ENCODE measurements at places on chromosomes 6 and 20. TPM values are rescaled to one million over a fixed set of nuclear protein-coding genes. Genes with fewer than 3 reads are reported as not detected.

BPIFB1 gene
- not detected for polyA plus RNA-seq

PCMT1 gene
- polyA plus RNA-seq: 125 TPM

PAX1 gene
- not detected for polyA plus RNA-seq

RAET1E gene
- polyA plus RNA-seq: 1.1 TPM

GMNN gene
- polyA plus RNA-seq: 70.6 TPM

TGM3 gene
- not detected for polyA plus RNA-seq

SMPDL3A gene
- 2.7 TPM for polyA plus RNA-seq

OGFRL1 gene
- 3.6 TPM for polyA plus RNA-seq

CRISP2 gene
- polyA plus RNA-seq: not detected

SERPINB1 gene
- polyA plus RNA-seq: 36.5 TPM

TAGAP gene
- polyA plus RNA-seq: 0.03 TPM

GABRR1 gene
- polyA plus RNA-seq: not detected

GRIK2 gene
- not detected for polyA plus RNA-seq

GPR6 gene
- polyA plus RNA-seq: not detected

RBM24 gene
- 0.46 TPM for polyA plus RNA-seq

MAK gene
- polyA plus RNA-seq: not detected

IL17F gene
- not detected for polyA plus RNA-seq

SPTLC3 gene
- 1.7 TPM for polyA plus RNA-seq

PAK5 gene
- polyA plus RNA-seq: not detected

ZC3H12D gene
- 0.02 TPM for polyA plus RNA-seq

LY6G5B gene
- polyA plus RNA-seq: 3.2 TPM

PROKR2 gene
- polyA plus RNA-seq: not detected

RSPH4A gene
- 0.04 TPM for polyA plus RNA-seq

HLA-DQB2 gene
- polyA plus RNA-seq: not detected

FHL5 gene
- polyA plus RNA-seq: not detected

ABHD16B gene
- polyA plus RNA-seq: not detected
